ENCODE measurements at places on chromosomes 5 and 9. TPM values are rescaled to one million over a fixed set of nuclear protein-coding genes. Genes with fewer than 3 reads are reported as not detected.

DNA sequence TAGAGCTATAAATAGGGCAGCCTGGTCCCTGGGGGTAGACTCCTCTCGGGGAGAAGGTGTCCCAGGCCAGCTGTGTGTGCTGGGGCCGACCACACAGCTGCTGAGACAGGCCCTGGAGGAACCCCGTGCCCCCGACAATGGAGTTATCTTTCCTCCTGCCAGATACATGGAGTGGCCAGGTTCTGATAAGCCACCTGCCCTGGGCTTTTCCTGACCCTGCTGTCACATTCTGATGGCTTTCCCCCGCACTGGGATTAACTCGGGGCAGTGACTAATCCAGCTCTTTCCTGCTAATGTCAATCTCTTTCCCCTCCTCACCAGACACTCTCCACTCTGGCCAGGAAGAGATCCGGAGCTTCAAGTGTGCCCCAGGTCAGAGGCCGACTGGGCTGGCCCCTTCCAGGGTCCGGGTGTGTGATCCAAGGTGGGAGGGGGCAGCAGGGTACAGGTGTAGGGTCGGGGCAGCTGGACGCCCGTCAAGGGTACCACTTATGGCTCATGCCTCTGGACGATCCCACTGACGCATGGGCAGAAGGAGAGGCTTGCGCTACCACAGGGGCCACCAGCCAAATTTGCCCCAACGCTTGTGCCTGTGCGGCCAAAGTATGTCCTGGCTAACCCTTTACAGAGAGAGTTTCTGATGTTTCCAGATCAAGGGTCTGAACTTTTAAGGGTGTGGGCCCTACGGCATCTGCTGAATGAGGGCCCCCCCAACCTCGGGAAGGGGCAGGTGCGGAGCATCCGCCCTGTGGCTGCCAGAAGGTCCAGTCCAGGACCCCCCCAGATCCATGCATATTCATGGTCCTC, 20.6 kb upstream of the COL5A1 start:
- DNase-seq: no peak

- peak; percentile 85 for DNase-seq
These were observed 20.6 kb downstream of the TPPP start for GRCh38 chr5:672329-673160.

GRCh38 chr5:127412698-127413097, 104.7 kb upstream of the PRRC1 start:
- no peak for DNase-seq

DNA sequence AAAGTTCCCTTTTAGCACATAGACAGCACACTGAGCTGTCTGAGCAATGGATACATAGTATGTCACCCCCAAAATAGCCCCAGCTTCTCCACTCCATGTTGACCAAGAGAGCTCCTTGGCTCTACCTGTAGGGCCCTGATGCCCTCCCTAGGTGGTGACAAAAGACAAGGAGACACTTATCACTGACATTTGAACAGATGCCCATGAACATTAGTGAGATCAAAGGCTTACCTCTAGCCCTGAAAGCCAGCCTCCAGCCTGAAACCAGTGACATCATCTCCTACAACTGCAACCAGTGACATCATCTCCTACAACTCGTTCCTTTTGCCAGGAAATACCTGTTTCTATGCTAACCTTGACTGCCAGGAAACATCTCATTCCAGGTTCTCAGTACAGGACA, 122.7 kb downstream of the FSTL4 start:
- no peak for DNase-seq

GRCh38 chr9:133857639-133858038, 119.5 kb upstream of the SARDH start:
- DNase-seq: no peak

DNA sequence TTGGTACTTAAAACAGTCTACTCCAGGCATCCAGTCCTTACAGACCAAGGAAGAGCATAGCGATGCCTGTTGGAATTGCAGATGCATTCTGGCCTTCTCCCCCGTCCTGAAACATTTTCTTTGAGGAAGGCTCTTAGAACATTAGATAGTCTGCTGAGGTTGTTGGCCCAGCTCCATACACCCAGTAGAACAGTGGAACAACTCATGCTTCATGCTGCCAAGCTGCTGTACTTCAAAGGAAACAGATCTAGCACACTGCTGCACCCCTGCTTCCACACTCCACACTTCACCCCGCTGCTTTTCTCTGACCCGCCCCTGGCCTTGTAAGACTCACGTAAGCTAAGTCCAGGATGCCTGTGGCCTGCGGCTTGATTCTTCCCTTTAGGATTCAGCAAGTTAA, 33.4 kb upstream of the NCS1 start:
- peak; percentile 69 for DNase-seq

DNA sequence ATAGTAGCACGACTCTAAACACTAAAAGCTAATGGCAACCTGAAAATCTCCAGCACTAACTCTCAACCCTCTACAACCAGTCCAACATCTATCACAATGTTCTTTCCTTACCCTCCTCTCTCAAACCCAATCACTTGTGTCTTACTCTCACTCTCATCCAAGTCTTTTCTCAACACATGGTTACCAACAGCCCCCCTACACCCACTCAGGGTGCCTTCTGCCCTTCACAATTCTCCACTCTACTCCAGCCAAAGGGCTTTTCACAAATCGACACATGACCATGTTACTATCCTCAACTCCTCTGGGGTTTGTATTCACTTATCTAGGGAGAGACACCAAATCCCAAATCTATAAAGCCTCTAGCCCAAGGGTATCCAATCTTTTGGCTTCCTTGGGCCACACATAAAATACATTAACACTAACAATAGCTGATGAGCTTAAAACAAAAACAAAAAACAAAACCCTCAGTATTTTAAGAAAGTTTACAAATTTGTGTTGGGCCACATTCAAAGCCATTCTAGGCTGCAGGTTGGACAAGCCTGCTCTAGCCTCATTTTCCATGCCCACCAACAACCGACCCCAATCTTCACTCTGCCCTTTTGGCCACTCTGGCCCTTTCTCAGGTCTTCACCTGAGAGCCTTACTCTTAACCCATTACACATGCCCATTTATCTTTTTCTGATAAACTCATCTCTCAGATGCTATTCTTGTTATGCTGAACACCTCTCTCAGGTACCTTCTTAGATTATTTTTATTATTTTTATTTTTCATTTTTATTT, 11.7 kb downstream of the HSPA9 start:
- no peak for DNase-seq

DNA sequence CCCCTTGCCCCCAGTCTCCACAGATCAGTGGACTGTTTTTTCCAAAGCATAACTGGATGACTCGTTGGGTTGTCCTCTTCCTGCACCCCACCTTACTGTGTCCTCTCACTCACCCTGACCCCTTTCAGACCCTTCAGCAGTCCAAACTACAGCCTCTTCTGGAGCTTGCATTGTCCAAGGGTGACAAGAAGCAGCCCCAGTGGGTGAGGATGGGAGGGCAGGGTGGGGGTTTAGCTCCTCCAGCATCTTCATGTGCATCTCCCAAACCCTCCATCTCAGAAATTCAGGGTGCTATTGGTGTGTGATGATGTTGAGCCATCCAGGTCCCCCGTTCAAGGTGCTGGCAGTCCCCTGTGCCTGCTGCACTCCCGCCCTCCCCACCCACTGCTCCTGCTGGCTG, 62.4 kb upstream of the COL15A1 start:
- no peak for DNase-seq

DNA sequence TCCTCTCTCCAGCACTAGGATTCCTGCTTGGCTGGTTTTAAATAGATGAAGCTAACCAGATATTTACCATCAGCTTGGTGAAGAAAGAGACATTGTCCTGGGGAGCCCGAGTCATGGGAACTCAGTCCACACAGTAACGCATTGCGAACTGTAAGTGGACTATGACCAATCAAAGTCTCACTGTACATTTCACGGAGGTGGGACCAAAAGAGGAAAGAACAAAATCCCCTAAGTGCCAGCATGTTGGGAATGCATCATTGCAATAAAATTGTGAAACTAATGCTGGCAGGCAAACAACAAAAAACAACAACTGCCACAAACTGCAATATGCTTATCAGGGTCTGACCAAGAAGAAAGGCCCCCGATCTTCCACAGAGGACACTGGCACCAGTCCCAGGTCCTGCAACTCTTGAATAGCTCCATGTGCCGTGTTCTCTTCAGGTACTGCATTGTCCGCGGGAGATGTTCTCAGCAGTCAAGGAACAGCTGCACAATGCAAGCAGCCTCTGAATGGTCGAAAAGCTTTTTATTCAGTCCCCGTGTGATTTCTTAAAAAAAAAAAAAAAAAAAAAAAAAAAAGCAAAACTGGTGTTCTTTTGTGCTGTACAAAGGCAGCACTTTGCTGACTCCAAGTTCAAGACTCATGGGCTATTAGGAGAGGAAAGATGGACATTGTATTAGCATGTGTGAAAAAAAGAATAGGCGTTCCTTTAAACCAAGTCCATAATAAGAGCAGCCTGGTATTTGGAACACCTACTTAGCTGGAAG, 38.1 kb downstream of the SEMA6A start:
- DNase-seq: no peak

- DNase-seq: no peak
These were observed 1043.2 kb downstream of the CDH9 start for GRCh38 chr5:25995209-25995608.

GRCh38 chr9:14139287-14139686, 174.7 kb downstream of the NFIB start:
- DNase-seq: no peak

DNA sequence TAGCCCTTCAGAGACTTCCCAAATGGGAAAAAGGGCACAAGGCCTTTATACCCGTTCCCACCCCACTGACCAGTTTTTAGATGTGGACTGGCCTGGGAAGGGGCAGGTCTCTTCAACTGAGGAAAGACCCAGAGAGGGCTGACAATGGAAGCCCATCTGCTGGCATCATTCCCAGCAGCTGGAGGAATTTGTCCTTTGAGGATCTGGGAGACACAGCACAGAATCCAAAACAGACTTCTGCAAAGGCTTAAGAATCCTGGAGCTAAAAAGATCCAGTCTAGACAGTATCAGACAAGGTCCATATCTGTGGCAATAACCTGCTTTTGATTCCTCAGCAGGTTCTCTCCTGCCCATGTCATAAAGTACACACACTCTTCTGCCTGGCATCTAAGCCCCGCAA, 329.2 kb downstream of the TMEM167A start:
- no peak for DNase-seq

DNA sequence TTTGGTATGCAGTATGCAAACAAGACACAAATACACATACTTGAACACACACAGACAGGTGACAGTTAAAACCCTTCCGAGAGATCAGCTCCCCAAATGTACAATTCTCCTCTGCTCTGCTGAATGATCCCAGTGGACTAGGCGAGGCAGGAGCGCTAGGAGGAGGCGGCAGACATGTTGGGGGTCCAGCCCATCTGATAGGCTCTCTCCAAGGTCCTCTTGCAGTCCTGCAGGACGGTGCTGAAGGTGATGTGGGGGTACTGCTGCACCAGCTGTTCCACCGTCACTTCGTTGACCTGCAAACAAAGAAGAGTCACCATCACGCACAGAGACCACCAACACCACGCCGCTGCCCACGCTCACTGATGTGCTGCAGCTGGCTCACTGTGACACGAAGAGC, 190.8 kb upstream of the EFNA5 start:
- no peak for DNase-seq

DNA sequence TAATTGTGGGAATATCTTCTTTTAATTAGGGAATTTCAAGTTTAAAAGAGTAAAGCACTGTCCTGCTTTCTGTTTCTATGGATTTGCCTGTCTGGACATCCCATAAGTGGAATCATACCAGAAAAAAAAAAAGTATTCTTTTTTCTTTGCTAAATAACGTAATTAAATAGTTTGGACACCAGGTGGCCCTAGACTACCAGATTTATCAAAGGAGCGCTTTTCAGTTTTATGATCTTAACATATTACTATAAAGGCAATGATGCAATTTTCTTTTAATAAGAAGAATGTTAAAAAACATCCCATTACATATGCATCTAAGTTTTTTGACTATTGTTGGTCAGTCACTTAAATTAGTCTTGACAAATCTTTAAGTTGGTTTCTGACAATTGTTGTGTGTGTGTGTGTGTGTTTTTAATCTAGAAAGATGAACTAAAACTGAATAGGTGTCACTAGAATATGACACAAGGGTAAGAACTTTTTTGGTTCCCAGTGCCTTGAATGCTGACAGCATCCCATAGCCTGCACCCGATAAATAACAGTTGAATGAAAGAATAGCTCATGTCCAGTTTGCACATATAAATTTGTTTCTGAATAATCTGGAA, 49.5 kb downstream of the C5orf22 start:
- peak; percentile 43 for DNase-seq

GRCh38 chr5:142609142-142609541, 76.7 kb downstream of the FGF1 start:
- DNase-seq: no peak

DNA sequence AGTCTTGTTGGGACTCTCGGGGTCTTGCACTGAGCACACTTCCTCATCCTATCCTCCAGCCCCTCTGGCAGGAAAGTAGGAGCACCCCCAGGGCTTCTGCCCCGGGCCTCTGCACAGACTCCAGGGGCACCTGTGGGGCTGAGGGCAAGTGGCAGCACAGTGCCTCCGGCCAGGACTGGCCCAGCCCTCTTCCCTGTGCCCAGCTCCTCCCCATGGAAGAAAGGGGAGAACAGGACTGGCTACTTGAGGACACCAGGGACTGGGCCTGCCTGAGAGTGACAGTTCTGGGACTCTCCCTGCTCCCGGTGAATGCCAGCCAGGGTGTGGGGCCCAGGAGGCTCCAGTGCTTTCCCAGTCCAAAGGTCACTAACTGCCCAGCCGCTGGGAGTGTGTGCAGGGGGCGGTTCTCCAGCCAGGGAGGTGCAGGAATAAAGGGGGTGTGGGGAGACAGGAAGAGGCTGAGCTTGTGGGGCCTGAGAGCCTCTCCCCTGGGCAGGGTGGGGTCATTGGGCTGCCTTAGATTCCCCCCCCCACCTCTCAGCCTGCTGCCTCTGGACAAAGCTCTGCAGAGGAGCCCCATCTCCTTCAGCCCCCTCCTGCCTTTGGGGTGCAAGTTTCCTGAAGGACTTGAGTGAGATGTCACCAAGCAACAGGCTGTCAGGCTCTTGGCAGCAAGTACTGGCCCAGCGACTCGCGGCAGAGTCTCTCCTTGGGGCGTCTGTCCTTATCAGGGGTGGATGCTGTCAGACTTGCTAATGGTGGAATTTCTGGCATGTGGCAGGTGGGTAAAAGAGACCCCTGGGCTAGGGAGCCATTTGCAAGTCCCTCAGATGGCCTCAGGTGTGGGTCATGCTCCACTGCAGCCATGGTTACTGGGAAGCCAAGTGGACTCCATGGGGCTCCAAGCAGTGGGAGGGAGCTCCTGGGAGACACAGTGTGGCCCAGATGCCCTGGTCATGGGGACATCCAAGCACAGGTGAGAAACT, 19.1 kb upstream of the JADE2 start:
- DNase-seq: peak; percentile 84

The NUTM2F gene
- not detected for total RNA-seq

The ZNF883 gene
- 3.6 TPM for total RNA-seq

The EIF4E1B gene
- not detected for total RNA-seq

The LSM11 gene
- 2.4 TPM for total RNA-seq

The CTXN3 gene
- not detected for total RNA-seq

The EGFL7 gene
- total RNA-seq: 60.2 TPM

The OGN gene
- total RNA-seq: not detected

The NR6A1 gene
- 1.2 TPM for total RNA-seq

The PCDHB2 gene
- total RNA-seq: 26.2 TPM

The SAXO1 gene
- under 0.01 TPM for total RNA-seq

The PHYHD1 gene
- total RNA-seq: not detected

The OMD gene
- total RNA-seq: 0.21 TPM
